Stimulated activated CD4-positive, alpha-beta T cell treated with anti-CD3 and anti-CD28 coated beads, Interleukin-1b, Interleukin-23, amount 100 ng/mL, for 1 hour (primary cell): ENCODE measurements at places on chromosomes 5 and 9.

- no peak for DNase-seq
Measured at GRCh38 chr9:137087409-137087925, 682 bp downstream of the MAN1B1 start.

- no peak for DNase-seq
Measured at GRCh38 chr5:145587710-145588109, 247.4 kb downstream of the PRELID2 start.

- DNase-seq: no peak
Measured at GRCh38 chr5:172229904-172230303, 35.9 kb downstream of the EFCAB9 start.

DNA sequence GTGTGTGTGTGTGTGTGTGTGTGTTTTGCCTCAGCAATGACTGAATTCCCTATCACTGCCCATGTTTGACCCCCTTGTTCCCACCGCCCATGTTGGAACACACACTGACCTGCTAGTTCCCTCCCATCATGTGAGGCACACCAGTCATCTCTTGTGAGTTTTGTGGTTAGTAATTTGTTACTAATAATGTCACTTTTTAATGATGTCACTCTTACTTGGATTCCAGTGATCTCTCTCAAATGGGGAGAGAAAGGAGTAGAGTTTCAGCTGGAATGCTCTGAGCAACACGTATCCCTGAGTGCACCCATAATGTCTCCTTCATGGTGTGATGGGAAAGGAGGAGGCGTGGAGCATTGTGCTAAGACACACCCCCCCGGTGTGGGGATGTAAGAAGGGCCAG, 172.6 kb downstream of the SH3GL2 start:
- DNase-seq: no peak

DNA sequence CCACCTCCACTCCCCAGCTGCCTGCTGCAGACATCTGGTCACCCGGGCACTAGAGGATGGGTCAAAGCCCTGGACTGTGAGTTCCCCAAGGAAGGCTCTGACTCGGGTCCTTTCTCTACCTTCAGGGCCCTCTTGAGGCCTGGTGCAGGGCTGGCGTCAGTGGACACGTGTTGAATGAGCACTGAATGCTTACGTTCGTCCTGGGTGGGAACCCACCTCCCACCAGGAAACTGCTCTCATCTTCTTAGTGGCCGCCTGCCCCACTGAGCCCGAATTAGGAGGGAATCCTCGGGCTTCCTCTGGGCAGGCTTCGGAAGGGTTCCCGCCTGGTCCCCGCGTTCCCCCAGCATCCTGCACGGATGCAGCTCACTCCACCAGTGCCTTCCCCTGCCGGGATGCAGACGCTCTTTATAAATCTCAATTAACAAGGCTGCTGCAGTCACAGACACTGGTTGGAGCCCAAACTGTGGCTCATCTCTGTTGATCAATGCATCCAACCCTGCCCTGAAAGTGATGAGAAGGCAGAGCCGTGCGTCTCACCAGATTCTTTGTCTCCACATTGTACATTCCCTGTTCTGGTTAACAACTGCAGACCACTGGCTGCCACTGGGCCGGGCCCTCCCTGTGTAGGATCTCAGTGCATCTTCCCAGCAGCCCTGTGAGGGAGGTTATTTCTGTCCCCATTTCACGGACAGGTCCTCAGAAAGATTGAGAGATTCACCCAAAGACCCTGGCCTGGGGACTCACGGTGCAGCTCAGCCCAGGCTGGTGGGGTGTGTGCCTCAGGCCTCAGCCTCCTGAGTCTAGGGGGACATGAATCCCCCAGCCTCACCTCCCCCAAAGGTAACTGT, 168.8 kb downstream of the GAPVD1 start:
- no peak for DNase-seq

GRCh38 chr5:21807953-21808352, 1045.2 kb downstream of the CDH12 start:
- DNase-seq: no peak

DNA sequence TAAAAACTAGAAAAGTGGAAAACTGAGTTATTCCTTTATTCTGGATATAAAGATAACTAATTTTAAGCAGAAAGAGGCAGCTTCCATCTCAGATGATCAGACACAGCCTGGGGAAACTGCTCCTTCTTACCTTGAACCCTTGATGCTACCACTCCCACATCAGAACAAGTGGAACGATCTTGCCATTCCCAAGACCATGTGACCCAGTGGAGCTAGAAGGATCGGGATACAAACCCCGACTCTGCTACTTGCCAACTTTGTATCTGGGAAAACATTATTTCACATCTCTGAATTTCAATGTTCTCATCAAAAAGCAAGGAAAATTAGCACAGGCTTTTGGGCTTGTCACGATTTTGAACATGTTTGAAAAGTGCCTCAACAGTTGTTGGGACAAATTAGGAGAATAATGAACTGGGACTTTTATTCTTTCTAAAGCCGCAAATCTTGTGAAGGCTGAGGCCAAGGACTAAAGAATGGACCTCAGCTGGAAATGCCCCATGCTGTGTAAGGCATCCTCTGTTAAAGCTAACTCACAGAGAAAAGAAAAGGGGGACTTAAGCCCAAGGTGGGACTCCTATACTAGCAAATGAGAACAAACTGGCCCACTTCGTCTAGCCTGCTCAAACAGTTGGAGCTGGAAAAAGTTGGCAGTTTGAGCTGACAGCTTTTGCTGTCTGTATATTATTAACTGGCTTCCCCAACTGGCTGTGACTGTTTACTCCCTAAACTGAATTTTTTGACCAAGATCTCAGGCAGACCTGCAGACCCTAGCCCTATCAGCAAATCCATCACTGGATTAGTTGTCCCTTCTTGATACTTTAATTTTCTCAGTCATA, 552.3 kb downstream of the EFNA5 start:
- no peak for DNase-seq

GRCh38 chr5:139410121-139410992, 6.5 kb upstream of the SPATA24 start:
- DNase-seq: no peak

- no peak for DNase-seq
Measured at GRCh38 chr5:127492854-127493738, 24.3 kb upstream of the PRRC1 start.

DNA sequence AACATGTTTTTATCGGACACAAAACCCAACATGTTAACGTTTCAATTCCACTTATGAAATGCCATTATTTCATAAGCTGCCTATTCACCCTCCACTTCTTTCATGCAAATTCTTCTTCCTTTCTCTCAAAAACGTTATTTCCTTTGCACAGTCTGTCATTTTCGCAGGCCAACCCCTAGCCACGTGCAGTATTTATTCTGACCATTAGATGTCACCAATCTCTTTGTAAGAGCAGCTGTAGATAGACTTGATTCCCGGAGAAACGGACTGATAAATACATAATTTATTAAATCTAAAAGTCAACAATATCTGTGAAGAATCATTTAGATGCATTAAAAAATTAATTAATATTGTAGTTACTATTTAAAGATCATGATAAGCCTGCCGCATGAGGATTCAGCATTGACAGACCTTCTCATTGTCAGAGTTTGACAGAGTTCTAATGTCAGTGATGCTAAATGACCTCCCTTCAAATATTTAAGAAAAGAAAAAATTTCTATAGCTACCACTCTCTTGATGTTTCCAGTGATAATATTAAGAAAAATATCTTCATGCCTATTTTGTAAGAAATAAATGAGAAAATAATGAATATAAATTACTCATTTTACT, 933.6 kb downstream of the CDH12 start:
- DNase-seq: no peak

GRCh38 chr5:173535976-173536639, 80.3 kb downstream of the BOD1 start:
- no peak for DNase-seq

DNA sequence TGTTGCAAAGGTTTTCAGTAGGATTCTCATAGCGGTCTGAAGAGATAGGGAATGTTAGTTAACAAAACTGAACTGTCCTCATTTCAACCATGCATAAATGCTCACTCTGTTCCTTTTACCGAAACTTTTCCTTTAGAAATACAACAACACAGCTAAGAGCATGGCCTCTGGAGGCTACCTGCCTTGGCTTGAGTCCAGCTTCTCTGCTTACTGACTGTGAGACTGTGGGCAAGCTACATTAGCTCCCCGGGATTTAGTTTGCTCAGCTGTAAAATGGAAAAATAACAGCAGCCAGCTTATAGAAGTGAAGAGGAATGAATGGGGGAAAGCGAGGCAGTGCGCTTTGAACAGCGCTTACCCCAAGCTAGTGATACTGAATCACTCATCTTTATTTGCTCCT, 507.9 kb upstream of the DAP start:
- no peak for DNase-seq

GRCh38 chr5:147803926-147804325, 21.4 kb upstream of the JAKMIP2 start:
- DNase-seq: no peak

DNA sequence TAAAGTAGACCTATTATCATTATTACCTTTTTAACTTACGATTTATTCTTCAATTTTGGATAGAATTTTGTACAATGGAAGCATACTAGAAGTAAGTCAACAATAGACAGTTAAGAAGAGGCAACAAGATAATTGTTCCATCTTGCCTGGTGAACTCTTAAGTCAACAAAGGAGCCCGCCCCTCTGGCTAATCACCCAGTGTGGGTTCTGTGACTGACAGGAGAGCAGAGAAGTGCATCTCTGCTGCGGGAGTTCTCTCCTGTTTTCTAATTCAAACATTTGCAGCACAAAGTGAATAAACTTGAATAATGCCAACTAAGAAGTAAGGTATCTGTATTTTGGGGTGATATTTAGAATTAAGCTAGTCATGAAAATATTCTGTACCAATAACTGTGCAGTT, 6.7 kb upstream of the ISL1 start:
- no peak for DNase-seq

- no peak for DNase-seq
Measured at GRCh38 chr5:170028124-170028523, 47.8 kb upstream of the INSYN2B start.

GRCh38 chr5:96256795-96257470, 176.1 kb downstream of the PCSK1 start:
- no peak for DNase-seq

DNA sequence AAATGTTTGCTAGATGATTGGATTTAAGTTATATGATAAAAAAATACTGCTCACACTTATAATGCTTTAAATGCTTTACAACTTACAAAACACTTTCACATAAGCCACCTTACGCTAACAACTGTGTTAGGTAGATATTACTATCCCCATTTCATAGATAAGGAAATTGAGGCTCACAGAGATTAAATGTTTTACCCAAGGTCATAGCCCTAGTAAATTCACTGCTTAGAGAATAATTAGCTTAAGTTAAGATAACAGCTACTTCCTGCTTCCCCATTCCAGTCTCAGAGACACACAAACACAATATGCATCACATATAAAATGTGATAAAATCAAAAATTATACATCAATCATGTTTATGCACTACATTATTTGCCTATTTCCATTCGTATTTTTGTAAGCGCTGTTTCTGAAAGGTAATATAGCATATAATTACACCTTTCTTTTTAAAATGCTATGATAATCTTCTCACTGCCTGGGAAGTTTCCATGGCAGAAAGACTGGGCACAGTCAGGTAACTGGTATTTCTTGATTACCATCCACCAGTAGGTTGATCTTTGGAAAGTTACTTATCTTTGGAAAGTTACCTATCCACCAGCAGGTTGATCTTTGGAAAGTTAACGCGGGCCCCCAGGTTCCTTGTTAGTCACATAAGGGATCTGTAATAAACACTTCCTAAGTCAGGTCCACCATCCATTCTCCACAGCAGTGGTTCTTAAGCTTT, 101.1 kb downstream of the NFIB start:
- no peak for DNase-seq

- DNase-seq: no peak
Measured at GRCh38 chr9:128026773-128027541, 40.2 kb downstream of the NAIF1 start.

DNA sequence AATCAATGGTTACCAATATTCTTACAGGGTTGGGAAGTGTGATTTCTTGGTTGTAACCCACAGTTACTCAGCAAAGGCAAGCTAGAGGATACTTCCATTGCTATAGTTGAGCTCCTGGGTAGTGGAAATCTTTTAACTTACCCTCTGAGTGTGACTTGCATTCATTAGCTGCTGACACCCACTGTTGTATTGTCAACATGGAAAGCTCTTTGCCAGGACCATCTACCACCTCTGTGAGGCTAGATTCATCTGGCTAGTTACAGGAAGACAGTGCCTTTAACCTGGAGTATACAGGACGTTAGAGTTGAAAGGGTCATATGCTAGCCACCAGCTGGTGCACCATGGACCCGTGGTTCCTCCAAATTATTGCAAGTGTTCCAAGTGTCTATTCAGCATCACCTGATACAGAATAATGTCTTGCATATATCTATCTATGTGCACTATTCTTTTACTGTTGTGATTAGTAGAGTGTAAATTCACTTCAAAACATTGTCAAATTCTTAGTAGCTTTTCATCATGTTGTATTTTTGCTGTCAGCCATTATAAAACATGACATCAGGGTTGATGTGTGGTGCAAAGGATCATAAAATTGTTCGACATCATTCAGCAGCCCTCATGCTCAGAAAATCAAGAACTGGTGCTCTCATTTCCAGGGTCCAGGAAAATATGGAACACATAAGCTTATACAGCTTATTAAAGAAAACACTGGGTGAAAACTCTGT, 239.0 kb downstream of the PJA2 start:
- no peak for DNase-seq

DNA sequence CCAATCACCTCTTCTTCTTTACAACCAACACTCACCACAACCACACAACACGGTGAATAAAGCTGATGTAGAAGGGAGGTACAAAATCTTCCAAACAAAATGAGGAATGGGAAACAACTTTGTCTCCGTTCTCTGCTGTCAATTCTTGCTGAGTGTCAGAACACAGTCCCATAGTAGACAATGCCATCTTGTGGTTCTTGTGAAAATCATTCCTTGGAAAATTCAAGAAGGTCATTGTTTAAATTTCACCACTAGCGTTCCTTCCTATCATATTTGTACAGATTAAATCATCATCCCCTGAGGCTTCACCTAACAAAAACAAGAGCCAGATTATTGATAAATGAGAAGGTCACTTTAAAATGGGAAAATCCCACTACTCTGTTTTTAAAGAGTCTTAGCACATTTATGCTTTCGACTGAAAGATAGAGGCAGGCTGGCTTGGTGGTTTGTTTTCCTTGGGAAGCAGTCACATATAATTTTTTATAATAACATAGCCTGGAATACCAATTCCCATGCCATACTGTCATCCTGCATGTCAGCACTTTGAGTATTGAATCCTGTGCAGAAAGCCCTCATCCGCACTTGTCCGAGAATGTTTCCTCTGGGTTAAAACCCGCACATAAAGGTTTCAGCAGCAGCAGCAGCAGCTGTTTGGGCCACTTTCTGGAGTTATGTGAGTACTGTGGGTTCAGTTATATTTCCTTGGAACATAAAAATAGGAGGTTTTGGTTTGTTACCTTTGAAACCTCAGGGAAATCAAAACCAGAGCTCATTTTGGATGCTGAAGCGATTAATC, 395.0 kb upstream of the SMARCA2 start:
- DNase-seq: no peak
